ENCODE measurements at places on chromosomes 4 and X.

- DNase-seq = no peak
These were observed 6.2 kb upstream of the AFAP1 start for GRCh38 chr4:7945709-7946380.

- no peak for DNase-seq
These were observed 693 bp downstream of the OCIAD1 start for GRCh38 chr4:48831532-48832030.

DNA sequence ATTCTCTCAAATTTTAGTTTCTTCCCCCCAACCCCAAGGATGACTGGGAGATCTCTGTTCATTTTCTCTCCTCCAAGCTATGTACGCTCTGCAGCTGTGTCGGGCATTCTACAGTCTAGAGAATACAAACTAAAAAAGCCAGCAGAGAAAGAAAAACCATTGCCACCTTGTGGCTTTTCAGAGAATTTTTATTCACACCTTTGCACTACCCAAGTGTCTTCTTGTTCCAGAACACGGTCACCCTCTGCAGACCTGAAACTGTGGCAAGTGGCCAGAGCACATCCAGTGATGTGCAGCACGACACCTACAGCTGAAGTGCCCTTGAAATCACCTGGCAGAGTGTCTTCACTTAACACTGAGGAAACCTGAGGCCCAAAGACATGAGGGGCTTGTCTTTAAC lies 68.6 kb downstream of the CHST7 start:
- DNase-seq = peak; percentile 9

DNA sequence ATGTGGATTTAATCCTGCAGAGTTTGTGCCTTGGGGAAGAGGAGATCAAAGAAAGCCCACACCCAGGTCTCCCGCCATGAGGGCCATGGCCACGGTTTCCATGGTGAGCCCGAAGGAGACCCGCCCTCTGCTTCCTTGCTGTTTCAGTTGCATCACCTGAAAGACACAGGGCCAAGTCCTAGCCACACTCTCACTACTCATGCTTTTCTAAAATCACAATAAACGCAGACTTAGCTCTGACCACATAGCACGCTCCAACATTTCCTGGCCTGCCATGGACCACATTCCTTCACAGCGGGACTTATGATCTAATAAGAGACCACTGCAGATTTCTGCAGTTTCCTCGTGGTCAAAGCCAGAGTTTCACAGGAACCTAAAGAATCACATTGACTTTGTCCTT lies 426.0 kb upstream of the NR3C2 start:
- DNase-seq = no peak

GRCh38 chr4:48642421-48643374 lies 137.4 kb downstream of the FRYL start:
- no peak for DNase-seq

DNA sequence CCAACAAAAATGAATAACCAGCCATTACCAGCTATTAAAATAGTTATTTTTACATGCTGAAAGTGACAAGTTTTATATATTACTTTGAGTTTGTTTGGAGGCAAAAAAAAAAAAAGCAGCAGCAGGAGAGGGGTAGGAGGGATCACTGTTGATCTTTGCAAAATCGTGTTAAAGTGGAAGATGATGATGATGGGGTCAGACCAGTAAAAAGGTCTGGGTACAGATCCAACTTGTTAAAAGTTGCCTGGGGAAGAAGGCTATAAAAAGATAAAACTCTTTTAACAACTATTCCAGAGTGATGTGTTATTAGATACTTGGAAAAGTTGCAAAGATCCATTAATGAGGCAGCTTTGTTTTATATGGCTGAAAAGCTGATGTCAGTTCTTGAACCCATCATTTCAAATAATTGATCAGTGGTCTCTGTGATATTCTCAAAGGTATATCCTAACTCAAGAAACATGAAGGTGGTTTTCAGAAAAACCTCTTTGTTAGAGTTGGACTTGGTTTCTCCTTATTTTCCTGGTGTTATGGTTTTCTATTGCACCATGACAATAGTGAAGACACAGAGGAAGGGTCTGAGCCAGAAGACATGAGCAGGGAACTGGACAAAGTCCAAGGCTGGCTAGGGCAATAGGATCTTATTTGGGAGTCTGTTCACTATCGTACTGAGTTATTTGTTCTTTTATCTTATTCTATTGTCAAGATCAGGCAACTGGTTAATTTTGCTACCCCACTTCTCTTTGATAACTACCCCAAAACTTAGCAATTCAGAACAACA lies 44.8 kb downstream of the EDNRA start:
- DNase-seq = no peak

- no peak for DNase-seq
These were observed 2.9 kb downstream of the S100P start for GRCh38 chr4:6696611-6697010.

Measured in KG1 (cell line).